ENCODE measurements at places on chromosomes 4 and X.

DNA sequence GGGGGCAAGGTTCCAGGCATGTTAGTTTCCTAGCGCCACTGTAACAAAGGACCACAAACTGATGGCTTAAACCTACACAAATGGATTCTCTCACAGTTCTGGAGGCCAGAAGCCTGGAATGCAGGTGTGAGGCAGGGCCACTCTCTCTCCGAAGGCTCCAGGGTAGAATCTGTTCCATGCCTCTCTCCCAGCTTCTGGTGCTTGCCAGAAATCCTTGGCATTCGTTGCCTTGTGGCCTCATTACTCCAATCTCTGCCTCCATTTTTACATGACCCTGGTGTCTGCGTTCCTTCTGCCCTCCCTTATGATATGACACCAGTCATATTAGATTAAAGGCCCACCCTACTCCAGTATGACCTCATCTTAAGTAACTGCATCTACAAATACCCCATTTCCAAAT lies 39.6 kb downstream of the CLDN34 start:
- no peak for DNase-seq

DNA sequence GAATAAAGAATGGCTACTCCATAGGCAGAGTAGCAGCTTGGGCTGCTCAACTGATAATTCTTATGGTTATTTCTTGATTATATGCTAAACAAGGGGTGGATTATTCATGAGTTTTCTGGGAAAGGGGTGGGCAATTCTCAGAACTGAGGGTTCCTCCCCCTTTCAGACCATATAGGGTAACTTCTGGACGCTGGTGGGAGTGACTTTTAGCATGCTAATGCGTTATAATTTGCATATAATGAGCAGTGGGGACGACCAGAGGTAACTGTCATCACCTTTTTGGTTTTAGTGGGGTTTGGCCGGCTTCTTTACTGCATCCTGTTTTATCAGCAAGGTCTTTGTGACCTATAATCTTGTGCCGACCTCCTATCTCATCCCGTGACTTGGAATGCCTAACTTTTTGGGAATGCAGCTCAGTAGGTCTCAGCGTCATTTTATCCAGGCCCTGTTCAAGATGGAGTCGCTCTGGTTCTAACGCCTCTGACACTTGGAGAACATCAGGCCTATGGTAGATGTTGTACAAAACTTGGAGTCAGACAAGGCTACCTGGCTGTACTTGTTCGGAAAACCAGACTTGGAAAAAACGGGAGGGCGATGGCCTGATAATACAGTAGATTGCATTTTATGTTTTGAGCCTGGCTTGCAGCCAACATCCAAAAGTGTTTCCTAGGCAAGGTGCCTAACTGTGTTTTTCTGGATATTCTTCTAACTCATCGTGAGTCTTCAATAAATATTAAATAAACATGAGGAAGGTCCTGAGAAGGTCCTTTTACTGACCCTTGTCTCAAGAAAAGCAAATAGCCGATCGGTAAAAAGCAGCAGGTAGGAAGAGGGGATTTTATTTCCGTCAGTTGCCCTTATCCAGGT lies 1.8 kb upstream of the TMEM164 start:
- no peak for DNase-seq

DNA sequence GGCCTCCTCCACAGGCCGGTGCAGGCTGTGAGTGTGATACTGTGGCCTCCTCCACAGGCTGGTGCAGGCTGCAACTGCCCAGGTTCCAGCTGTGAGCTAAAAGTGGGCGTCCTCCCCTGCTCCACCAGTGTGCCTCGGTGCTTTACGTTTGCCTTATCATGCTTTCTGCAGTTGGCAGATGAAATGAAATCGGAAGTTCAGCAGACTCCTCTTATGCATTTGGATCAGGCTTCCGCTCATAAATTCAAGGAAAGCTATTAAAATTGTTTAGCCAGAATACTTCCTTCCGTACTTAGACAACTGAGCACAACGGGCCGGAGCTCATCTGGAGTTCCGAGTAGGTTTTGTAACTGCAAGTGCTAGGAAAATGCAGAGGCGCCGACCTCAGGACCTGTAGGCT lies 12.0 kb downstream of the CYP4V2 start:
- DNase-seq = peak; percentile 12

GRCh38 chr4:147057611-147058190 lies 112.0 kb upstream of the TTC29 start:
- DNase-seq = peak; percentile 21

DNA sequence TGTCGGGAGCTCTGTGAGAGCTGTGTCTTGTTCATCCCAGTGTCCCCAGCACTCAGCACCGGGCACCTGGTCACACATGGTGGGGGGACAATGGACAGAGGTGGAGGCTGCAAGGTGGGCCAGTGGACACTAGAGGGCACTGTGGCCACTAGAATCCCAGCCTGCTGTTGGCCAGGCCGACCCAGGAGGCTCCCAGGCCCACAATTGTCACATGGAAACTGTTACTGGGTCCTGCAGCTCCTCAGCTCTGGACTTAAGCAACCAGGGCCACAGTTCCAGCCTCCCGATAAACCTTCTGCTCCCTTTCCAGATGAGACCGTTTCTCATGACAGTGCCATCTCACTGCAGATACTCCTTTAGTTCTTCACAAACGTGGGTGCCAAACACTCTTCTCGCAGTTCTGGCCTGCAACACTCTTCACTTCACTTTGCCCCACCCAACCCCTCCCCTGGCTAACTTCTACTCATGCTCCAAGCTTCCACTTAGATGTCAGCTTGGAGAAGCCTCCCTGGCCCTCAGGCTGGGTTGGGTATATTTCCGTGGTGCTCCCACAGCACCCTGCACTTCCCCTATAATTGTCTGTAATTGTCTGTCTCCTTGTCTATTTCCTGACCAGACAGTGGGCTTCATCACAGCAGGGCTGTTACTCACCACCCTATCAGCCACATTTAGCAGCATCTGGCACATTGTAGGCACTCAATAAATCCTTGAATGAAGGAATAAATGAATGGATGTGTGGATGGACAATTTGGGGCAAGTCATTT lies 3.5 kb upstream of the IQSEC2 start:
- peak; percentile 63 for DNase-seq

DNA sequence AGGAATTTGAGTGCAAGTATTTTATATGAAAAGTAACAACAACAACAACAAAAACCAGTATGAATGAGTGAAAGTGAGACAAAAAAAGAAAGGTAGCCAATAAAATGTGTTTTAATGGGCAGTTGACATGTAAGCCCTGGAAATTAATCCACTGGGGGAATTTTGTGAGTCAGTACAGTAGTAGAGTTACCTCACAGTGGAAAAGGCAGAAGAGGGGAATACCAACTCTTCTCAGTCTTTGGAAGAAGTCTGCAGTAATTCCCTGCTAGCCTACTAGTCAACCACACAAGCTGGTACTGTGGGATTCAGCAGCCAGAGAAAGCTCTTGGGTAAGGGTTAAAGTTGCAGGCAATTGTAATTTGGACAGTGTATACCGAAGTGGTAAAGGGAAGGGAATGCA lies 76.3 kb upstream of the IL15 start:
- no peak for DNase-seq
